Cardiac muscle cell (in vitro differentiated cells and primary cell): ENCODE measurements at places on chromosomes 4 and X. TPM values are rescaled to one million over a fixed set of nuclear protein-coding genes. Genes with fewer than 3 reads are reported as not detected.

- DNase-seq: peak; percentile 87
These were observed 121.0 kb upstream of the STOX2 start for GRCh38 chr4:183783991-183784553.

Gene MAGEA11
- total RNA-seq: not detected in 2 replicates

Gene ANK2
- total RNA-seq: 148 and 190 TPM in 2 replicates

DNA sequence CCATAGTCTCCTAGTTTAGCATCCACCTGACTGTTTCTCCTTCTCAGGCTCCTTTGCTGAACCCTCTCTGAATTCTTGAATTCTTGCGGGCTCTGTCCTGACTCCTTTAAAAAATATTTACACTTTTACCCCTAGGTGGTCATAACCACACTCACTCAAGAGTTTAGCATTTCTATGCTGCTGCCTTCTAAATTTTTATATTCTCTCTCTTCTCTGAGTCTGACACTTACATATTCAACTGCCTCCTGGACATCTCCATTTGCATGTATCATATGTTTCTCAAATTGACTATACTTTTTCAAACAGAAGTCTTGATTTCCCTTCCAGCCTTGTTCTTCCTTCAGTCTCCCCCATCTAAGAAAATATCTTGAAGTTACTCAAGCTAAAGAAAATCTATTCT is 31.6 kb downstream of the ARL9 start:
- no peak for DNase-seq

DNA sequence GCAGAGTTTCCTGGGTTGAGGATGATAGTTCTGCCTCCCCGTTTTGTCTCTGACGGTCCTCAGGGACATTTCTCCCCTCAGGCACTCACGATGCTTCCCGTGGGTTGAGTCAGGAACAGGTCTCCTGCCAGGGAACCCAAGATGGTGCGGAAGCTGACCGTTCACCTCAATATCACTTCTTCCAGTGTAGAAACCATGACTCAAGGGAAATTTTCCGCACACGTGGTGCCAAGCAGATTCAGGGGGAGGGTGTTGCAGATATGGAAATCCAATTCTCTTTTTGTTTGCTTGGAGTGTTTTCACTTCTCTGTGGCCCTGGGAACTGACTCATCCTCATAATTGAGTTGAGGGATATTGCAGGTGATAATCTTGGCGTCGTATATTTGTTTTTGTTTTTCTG is 46.7 kb downstream of the CXorf49B start:
- no peak for DNase-seq

DNA sequence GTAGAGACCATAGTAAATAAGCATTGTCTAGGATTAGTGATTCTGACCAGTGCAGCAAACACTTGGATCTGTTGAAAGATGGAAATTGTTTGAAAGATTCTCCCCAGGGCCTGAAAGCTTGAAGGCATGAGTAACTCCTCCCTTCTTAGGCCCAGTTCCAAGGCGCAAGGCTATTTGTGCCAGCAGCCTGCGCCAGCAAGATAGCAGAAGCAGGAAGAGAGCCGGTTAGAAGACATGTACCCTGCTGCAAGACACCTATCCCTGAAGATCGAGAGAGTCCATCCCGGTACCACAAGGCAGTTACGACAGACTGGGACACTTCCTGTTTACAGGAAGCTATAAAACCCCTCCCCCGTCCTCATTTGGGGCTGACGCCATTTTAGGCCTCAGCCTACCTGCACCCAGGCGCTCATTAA is 72.4 kb upstream of the JADE1 start:
- DNase-seq: peak; percentile 63

DNA sequence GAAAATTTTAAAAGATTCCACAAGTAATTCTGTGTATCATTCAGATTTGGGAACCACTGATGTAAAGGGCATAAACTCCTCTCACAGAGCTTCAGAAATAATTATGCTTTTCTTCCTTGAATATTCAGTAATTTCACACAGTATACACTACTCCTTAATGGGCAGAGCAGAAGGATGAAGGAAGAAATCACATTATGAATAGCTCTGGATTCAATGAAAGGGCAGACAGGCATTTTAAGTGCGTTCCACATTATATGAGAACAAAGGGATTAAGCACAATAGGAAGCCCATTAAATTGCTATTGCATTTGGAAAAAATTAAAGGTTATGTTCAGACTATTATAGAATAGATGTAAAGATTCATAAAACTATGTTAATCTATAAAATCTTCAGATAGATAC is 142.6 kb downstream of the PDHA2 start:
- no peak for DNase-seq

DNA sequence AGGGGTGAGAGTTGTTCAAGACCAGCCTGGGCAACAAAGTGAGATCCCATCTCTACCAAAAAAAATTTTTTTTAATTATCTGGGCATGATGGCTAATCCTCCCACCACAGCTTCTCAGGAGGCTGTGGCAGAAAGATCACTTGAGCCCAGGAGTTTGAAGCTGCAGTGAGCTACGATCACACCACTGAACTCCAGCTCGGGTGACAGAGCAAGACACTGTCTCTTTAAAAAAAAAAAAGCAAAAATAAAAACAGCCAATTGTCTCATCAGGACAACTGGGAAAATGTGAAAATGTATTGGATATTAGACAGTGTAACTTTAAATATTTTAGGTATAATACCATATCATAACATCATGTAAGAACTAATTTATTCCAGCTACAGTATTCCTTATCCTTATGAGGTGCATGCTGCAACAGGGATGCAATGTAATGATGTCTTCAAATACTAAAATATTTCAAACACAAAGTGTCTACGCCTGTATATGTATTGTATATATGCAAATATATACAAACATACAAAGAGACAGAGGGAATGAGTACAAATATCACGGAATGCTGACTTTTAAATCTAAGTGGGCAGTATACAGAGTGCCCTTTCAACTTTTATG is 17.2 kb downstream of the FAM13A start:
- no peak for DNase-seq

- no peak for DNase-seq
These were observed 383.6 kb downstream of the BMPR1B start for GRCh38 chr4:95141361-95141760.

- no peak for DNase-seq
These were observed 246.4 kb downstream of the FBXO8 start for GRCh38 chr4:174037049-174037448.

- no peak for DNase-seq
These were observed 3.4 kb downstream of the ARX start for GRCh38 chrX:25012433-25012735.

Gene FMR1NB
- not detected in 2 replicates for total RNA-seq

GRCh38 chrX:129802863-129803262 is 23.1 kb downstream of the SASH3 start:
- no peak for DNase-seq
